ENCODE measurements at places on chromosomes 7 and 10.

DNA sequence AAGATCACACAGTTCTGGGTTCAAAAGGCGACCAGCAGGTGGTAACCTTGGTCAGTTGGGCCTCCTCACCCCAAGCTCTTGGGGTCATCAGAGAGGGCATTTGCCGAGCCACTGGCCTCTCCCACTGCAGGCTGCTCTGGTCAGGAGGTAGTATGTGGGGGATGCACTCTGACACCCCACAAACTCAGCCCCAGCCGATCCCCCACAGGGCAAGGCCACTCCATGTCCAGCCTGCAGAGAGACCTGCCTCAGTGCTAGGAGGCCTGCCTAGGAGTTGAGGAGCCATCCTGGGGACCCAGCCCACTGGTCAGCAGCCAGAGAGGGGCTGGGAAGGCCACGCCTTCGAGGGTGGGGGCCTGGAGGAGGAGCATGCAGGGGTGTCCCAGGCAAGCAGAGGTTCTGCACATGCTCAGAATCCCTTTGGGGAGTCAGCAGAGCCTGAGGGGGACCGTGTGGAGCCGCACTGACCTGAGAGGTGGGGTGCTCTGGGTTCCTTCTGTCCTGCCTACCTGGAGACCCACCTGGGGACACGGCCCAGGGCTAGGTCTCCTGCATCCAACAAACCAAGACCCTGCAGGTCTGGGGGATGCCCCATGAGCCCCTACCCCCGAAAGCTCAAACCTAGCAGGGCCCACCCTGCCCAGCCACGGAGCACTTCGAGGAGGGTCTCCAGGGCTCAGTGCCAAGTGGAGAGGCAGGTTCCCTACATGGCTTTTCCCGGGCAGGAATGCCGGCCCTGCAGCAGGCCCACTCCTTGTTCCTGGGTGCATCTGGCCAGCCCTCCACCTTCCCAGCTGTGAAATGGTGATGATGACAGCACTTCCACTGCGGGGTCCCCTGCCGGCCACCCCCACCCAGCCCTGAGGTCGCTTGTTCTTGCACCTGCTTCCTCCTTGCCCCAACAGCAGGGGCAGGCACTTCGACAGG lies 58.5 kb downstream of the RASGEF1A start:
- no peak for DNase-seq

DNA sequence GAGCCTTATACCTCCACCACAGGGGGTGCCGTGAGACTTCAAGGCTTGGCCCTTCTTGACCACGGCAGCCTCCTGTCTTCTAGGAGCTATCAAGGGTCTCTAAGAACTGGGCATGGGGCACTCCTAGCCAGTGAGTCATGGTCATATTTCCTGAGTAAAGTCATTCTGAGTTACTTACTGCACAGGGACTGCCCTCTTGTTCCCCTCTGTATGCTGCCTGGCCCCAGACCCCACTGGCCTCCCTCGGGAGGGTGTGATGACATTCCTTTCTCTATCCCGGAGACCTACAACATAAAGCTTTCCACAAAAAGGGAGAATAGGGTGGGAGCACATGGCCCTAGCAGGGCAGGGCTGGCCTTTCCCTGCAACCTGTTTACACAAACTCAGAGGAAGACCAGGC lies 21.4 kb downstream of the DPCD start:
- no peak for DNase-seq

DNA sequence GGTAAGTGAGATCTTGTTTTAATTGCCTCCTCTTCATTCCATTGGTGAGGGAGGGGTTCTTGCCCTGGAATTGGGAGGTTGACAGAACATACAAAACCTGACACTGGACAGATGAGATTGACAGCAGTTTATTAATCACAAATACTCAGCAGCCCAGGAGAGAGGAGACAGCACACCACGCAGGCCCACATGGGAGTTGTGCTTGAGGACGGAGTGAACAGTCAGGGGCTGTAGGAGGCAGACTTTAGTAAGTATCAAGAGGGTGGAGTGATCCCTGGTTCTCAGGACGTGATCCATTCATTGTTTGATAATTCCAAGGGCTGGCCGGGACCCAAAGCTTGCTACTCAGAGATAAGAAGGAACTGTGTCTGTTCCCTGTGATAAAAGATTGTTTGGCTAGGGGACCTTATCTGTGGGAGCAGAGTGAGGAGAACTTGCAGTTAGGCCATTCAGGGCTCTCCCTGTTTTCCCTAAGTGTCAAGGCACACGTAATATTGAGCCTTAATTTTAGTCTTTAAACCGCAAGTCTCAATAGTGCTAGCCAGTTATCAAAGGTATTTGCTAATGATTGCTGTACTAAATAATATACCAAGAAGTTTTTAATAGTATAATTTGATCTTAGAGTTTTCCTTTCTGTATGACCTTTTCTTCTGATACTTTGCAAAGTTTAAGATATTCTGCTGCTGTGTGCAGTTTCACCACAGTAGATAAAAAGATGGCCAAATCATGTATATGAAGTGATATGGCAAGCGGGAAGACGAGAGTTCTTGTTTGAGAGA lies 14.5 kb downstream of the CAPZA2 start:
- DNase-seq, result no peak

DNA sequence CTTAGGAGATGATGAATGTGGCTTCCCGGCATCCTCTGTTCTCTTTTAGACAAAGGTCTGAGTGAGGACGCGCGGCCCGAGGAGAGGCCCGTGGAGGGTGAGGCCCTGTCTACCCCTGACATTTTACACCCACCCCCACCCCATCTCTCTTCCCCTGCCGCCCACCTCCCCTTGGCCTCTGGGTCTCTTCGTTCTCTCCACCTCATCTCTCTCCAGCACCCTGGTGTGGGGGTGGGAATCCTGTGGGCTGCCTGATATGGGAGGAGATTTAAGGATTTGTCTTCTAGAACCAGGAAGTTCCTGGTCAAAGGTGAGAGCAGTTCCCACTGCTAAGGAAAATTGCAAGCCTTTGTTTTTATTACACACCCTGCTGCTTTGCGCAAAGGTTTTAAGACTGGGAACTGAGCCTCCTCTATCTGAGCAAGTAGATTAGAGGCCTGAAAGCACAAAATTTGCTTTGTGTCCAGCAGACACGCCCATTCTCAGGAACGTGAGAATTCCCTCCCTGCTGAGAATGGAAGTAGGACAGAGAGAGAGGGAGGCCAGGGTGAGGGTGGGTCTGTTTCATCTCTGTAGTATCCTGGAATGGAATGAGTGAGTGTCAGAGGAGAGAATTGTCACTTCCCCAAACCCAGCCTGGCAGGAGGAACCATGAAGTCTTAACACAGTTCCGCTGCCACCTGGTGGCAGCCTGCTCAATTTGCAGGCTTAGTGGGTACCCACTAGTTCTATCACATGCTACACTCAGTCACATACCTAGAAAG lies 91.2 kb downstream of the GTF2IRD1 start:
- peak; percentile 11 for DNase-seq

- DNase-seq, result no peak
These were observed 569.1 kb downstream of the ANKRD7 start for GRCh38 chr7:118793582-118793981.

GRCh38 chr10:78700413-78700812 lies 368.4 kb upstream of the ZMIZ1 start:
- no peak for DNase-seq

- no peak for DNase-seq
These were observed 40.3 kb downstream of the FAM53B start for GRCh38 chr10:124703778-124704427.

- no peak for DNase-seq
These were observed 135.9 kb upstream of the LAMB4 start for GRCh38 chr7:108266035-108266434.

- DNase-seq, result no peak
These were observed 188.8 kb upstream of the POT1 start for GRCh38 chr7:125118444-125118843.
